ENCODE measurements at places on chromosomes 4 and X.

- DNase-seq, result no peak
Observed at GRCh38 chrX:2499507-2499906, 1.3 kb downstream of the DHRSX start.

DNA sequence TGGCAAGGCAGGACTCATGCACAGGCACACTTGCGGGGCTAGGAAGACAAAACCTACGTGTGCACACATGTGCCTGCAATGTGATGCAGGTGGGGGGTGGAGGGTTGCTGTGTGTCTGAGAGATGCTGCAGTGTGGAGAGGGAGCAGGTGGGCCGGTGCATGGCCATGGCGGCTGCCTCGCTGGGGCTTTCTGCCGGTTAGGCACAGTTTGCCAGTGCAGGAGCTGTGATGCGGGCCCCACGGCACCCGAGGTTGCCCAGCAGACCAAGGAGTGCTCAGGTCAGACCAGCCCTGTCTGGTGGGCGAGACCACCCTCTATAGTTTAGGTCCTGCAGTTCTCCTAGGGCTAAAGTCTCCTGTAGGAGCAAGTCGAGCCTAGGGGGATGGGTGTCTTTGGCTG, 4.4 kb upstream of the AFM start:
- no peak for DNase-seq

- DNase-seq, result no peak
Observed at GRCh38 chrX:65987811-65988210, 52.1 kb downstream of the VSIG4 start.

DNA sequence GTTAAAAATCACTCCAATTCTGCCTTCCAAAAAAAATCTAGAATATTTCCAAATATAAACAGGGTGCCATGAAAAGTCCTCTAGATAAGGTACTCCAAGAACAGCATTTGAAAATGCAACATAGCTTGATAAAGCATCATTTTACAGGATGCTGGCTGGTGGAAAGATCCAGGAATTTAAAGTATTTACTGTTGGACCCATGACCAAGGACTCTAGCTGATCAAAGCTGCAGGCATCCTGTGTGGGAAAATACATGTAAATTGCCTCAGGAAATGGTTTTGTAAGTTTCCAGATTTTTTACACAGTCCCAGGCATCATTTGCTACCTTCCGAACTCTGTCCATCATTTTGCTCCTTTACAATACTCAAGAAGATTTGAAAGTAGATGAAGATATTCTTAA, 164.4 kb downstream of the GRIA3 start:
- DNase-seq, result no peak

- no peak for DNase-seq
Observed at GRCh38 chrX:124208660-124209059, 123.8 kb upstream of the TEX13D start.

Measured in DMS53 (cell line).